Suppressor macrophage treated with lipopolysaccharide for 1 hour (primary cell): ENCODE measurements at places on chromosomes 12 and 14.
A peak's percentile ranks its signal among the peaks of the same experiment; 100 is the strongest.

- DNase-seq, result peak; percentile 38
Observed at GRCh38 chr14:95313190-95313589, 6.5 kb downstream of the CLMN start.

GRCh38 chr14:103629503-103630121 is 601 bp downstream of the KLC1 start:
- peak; percentile 61 for DNase-seq

- no peak for DNase-seq
Observed at GRCh38 chr12:132739600-132740312, 21.9 kb downstream of the ANKLE2 start.

GRCh38 chr14:65446159-65446558 is 33.6 kb downstream of the FUT8 start:
- DNase-seq, result no peak

DNA sequence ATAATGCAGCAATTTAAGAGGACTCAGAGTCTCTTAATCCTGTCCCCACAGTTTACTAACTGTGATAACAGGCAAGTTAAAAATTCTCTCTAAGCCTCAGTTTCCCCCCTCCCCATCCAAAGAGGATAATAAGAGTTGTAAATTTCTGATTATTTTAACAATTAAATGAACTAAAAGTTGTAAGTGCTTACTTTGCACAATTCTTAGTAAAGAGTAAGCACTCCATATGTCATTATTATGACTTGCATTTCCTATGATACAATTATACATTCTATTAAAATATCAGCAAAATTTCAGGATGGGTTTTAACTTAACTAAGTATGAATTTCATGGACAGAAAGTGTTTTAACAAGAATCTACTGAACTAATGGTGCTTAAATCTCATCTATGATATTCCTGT is 80.1 kb downstream of the NELL2 start:
- DNase-seq, result no peak

DNA sequence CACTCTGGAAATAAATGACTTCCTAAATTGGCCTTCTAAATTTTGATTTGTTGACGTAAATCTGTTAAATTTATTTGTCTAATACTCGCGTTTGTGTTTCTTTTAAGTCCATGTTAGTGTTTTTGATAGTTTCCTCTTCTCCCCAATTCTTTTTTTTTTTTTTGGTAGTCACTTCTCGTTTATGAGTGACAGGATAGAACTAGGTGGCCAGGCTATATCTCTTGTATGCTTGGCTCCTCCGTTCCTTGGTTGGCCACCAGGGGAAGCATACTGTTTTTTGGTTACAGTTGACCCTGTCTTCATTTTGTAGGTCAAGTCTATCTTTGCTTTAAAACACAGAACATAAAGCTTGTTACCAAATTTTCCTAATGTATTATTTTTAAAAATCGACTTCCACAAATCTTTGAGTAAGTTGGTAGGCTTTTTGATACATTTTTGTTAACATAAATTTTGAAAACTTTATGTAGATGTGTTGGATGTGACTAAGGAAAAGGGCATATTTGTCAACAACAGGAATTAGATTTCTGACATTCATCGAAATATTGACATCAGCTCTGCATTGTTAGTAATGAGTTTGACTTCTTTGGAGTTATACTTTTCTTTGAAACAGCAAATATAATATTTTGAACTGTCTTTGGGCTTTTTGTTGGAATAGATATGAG is 2.2 kb downstream of the RCOR1 start:
- DNase-seq, result peak; percentile 90
